ENCODE measurements at places on chromosomes 13 and 19.

GRCh38 chr13:65856431-65856830 lies 1373.7 kb downstream of the PCDH9 start:
- DNase-seq: no peak

DNA sequence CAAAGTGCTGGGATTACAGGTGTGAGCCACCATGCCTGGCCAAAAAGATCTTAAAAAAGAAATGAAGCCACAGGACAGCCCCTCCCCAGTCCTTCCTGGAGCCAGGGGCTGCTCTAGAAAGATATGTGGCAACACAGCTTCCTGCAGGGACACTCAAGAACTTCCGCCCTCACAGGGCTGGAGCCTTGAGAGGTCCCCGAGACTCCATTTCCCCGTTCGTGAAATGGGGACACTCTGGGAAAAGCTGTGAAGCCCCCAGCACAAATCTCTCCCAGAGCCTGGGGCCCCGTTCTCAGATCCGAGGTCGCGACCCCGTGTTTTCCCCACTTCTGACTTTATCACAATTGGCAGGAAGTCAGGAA lies 2.5 kb upstream of the GPX4 start:
- no peak for DNase-seq

DNA sequence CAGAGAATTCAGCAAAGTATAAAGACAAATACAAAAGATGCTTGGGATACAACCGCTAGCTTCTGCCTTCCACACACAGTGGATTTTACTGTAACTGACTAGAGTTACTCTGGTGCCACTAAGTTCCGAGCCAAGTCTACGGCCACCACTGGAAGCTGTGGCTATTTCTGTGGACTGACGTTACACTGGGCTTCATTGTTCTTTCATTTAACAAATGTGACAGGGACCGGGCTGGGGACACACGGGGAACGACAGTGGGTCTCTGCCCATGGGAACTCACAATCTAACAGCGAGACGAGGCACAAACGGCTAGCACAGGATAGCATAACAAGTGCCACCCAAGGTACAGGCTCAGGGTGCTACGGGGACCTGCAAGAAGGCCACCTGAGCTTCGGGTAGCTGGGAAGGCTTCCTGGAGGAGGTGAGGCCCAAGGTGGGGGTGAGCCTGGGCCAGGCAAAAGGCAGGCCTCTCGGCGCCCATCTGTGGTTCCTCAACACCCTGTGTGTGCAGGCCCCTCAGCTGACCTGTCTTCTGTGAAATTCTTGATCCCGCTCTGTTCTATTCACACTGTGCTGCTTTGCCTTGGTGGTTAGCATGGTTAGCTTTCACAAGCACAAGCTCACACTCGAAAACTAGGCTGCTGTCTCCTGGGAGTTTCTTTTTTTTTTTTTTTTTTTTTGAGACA lies 10.3 kb upstream of the IL4I1 start:
- DNase-seq: no peak

- peak; percentile 8 for DNase-seq
Observed at GRCh38 chr13:71866335-71867130, 471 bp downstream of the DACH1 start.

DNA sequence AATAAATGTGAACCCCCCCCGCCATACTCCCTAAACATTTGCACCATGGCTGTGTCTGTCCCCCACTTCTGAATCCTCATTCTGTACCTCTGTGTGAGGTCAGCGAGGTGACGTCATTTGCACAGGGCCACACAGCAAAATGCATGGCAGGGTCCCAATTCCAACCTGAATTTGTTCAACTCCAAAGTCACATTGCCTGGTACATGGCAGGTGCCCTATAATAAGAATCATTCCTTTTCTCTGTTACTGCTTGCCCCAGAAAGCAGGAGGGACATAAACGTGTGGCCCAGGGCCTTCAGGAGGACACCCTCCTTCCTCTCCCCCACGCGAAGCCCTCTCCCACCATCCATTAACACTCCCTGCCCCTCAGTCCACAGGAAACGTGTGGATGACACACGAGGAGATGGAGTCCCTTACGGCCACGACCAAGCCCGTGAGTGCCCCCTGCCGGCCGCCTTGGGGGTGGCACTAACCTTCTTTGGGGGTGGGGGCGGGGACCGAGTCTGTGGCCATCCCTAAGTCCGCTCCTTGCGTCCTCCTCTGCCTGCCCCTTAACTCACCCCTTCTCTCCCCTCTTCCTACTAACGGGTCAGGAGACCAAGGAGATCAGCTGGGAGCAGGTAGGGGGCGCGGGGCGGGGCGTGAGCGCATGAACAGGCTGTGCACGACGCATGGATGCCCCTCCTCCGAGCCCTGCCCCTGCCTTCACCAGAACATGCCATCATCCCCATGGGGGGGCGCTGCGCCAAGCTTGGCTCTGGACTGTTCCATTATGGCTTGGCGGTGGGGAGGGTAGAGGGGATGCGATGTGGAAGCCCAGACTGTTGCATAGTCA lies 9.4 kb downstream of the HRC start:
- peak; percentile 80 for DNase-seq

- DNase-seq: no peak
Observed at GRCh38 chr19:5778402-5778801, 6.1 kb downstream of the PRR22 start.

Data from hypothalamus (tissue), 51 donors.